ENCODE measurements at places on chromosomes 3 and 15.

DNA sequence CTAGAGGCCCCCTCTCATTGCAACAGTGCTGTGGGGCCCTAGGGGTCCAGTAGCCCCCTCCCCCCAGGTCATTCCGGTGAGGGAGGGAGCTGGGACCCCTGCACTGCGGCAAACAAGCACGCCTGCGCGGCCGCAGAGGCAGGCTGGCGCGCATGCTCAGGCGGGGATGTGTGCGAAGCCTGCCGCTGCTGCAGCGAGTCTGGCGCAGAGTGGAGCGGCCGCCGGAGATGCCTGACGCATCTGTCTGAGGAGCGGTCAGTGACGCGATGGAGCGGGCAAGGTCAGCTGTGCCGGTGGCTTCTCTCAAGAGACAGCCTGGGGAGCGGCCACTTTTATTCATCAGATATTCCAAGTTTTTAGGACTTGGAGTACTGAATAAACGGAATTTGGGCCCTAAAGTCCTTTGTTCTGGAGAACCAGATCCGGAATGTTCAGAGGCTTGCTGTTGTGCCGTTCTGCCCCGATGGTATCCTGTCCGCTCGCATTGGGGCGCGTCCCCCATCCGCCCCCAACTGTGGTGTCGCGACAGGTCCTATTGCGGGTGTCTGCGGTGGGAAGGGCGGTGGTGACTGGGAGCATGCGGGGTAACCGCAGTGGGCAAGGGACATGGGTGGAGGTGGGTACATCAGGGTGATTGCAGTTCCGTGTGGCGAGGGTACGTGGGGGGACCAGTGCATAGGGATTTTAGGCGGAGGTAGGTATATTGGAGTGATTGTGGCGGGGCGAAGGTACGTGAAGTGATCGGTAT is at the start of the genes SNRPN and SNURF:
SNRPN (plus strand) TSS at position 205 of the 748 bp plus-strand sequence. CDS start 19,467 bp downstream, outside the sequence.
SNURF (plus strand) TSS at position 205 of the 748 bp plus-strand sequence; CDS start at position 267, 62 bp downstream.
- peak; percentile 12 for DNase-seq

DNA sequence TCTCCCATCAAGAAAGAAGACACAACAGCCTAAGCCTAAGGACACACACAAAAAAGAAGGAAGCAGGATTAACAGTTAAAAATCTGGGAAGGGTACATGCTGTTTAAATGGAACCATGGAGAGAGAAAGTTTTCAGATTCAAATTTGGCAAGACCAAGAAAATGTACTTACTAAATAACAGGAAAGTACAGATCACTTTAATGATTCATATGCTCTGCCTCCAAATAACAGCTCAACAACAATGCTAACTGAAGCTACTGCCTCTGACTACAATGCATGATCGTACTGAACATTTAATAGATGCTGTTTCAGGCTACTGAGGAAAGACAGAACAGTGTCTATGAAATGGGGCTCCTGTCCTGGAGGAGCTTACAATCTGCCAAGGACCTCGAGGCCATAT is 8.4 kb upstream of the NMB start:
- DNase-seq = no peak

GRCh38 chr3:45841420-45841756 is 531 bp downstream of the LZTFL1 start:
- no peak for DNase-seq

- peak; percentile 81 for DNase-seq
Measured at GRCh38 chr3:185900228-185900627, 37.6 kb downstream of the TRA2B start.

- DNase-seq = no peak
Measured at GRCh38 chr15:65512189-65512588, 5.3 kb downstream of the DPP8 start.

- DNase-seq = no peak
Measured at GRCh38 chr15:67174864-67175573, 79.4 kb downstream of the AAGAB start.

DNA sequence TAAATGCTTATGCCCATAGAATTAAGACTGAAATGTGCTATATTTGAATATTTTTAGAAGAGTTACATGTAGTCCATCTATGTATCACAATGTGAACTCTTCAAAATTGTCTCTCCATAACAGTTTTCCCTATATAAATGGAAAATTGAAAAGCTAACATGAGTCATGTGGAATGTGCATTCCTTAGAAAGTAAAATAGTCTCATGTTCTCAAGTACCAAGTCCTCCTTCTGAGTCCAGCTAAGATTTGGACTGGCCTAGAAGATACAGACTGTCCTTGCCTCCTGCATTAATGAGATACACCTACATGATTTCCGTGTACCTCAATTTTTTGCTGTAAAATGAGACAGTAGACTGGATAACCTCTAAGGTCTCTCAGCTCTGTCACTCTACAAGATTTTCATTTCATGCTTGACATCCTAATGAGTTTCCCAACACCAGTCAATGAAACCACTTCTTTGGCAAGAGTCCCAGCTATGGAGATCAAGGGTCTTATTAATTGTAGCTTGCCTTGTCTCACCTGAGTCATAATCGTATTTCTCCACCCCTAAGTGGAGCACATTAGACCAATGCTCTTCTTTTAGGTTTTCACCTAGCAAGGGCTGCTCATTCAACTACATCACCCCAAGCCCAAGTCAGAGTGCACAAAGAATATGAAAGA is 350.6 kb upstream of the IL12A start:
- DNase-seq = peak; percentile 25

DNA sequence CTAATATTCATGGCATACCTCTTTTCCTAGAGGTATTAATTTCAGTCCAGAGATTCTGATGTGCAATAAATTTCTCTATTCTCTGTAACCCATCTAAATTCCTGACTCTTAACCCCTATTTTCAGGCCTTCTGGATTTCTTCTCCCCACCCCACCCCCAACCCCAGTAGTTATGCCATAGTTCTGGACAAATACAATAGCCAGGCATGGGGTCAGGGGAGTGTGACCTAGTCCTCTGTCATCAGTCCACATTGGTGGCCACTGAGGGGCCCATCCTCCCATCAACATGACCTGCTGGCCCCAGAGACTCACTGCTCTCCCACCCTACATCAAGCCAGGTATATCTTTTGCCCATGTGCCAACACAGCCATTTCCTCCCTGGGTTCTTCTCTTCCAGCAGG is 3.8 kb upstream of the LIPC start:
- no peak for DNase-seq

- no peak for DNase-seq
Measured at GRCh38 chr3:193548406-193548805, 6.3 kb downstream of the ATP13A4 start.

- no peak for DNase-seq
Measured at GRCh38 chr3:185585518-185585858, 607 bp upstream of the SENP2 start.

DNA sequence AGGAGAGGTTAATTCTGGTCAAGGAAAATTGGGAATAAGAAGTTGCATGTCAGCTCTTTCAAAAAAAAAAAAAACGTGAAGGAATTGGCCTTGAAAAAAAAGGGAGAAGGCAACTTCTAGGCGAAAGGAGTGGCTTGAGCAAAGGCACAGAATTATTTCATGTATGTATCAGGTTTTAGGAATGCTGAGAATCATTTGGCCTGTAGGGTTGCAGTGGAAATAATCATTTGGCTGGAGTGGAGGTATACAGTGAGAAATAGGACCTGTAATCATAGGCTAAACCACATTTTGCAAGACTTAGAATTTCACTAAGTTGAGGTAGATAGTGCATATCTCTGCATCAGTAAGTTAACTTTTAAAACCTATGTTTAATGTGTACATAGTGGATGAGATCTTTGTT is 54.9 kb downstream of the EPHA6 start:
- DNase-seq = no peak

DNA sequence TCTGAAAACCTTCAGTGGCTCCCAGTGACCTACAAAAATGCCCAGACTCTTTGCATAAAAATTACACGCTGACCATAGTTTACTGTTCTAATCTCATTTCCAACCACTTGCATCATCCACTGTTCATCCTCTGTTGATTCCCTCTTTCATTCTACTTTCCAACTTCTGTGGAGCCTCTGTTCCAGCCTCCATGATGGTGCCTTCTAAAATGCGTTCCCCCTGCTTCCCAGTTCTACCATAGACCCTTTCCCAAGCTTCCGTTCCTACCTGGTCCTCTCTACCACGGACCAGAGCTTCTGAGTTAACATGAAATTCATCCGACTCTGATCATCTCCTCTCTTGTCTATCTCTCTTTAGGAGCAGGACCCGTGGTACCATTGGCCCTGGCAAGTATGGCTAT is 127.0 kb downstream of the THSD4 start:
- DNase-seq = no peak

- no peak for DNase-seq
Measured at GRCh38 chr3:12363397-12364195, 74.7 kb downstream of the PPARG start.

DNA sequence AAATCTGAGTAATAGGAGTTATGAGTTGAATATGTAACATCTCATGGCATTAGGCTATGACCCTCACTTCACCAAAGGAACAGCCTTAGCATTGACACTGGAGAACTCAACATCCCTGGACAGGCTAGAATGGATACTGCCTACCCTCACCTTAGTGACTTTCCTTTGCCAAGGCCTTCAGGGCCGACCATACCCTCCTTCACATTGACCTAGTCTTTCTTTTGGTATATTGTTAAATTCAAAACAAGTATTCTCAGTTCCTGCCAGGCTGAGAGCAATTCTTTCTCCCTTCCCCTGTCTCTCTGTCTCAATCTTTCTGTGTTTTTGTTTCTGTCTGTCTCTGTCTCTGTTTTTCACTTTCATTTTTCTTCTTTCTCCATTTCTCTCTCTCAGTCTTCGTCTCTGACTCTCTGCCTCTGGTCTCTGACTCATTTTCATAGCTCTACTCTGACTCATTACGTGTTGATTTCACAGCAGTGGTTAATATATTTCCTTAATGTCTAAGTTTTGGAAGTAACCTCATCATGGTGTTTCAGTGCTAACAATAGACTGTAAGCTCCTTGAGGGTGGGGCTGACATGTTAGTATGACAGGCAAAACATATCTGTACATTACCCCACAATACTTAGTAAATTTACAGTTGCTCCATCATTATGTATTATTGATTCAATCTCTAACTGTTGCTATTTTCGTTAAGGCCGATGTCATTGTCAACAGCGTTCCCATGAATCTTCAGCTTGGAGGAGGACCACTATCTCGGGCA is 32.5 kb downstream of the PARP15 start:
- peak; percentile 57 for DNase-seq

DNA sequence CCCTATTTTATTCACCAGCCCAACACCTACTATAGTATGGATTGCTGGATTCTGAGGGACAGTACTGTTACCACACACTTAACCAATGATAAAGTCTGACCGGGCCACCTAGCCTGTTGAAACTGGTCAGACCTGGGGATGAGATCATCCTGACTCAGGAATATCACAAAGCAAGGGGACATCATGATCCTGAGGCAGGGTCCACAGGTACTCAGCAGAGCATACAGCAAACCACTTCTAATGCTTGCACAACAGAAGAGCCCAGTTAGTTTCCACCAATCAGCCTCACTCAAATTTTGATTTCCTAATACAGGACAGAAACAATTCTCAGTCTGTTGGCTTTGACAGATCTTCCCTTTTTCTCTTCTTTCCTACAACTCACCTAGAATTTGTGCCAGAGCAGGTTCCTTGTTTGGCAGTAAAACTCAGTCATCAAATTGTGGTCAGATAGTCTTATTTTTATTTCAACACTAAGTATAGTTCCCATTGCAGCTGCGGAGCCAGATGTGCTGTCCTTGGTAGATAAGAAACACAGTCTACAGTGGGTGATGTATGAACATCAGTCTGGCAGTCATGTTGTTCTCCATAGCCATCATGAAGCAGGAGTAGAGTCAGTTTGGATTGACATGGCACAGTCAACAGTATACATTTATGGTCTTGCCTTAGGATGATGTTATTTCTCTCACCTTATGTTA is 90.1 kb upstream of the PRR23C start:
- DNase-seq = no peak

- DNase-seq = no peak
Measured at GRCh38 chr3:186254676-186255650, 107.1 kb downstream of the DGKG start.

GRCh38 chr3:129036222-129037092 is 24.1 kb upstream of the GP9 start:
- no peak for DNase-seq

DNA sequence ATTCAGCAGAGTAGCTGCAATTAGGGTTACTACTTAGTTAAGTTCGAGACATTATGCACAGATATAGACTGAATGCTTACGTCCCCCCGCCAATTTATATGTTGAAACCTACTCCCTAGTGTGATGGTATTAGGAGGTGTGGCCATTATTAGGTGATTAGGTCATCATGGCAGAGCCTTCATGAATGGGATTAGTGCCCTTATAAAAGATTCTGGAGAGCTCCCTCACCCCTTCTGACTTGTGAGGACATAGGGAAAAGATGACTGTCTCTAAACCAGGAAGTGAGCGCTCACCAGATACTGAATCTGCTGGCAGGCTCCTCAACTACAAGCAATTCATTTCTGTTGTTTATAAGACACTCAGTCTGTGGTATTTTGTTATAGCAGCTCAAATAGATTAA is 25.6 kb upstream of the TEX9 start:
- DNase-seq = no peak

- no peak for DNase-seq
Measured at GRCh38 chr15:73924171-73924921, 1.9 kb upstream of the LOXL1 start.

- no peak for DNase-seq
Measured at GRCh38 chr15:36172955-36173354, 406.5 kb upstream of the CDIN1 start.
